Gastrocnemius medialis (tissue), 4 donors: ENCODE measurements at places on chromosomes 12 and 14. TPM values are rescaled to one million over a fixed set of nuclear protein-coding genes. Genes with fewer than 3 reads are reported as not detected.

- H3K27me3 ChIP-seq = no peaks in the 10 kb centered on the region
- H3K4me1 ChIP-seq = no peaks in the 10 kb centered on the region
- H3K27ac ChIP-seq = no peak overlapping the region
- H3K4me3 ChIP-seq = no peak overlapping the region
These were observed 105.0 kb downstream of the SNAPC1 start for GRCh38 chr14:61866932-61867920.

DNA sequence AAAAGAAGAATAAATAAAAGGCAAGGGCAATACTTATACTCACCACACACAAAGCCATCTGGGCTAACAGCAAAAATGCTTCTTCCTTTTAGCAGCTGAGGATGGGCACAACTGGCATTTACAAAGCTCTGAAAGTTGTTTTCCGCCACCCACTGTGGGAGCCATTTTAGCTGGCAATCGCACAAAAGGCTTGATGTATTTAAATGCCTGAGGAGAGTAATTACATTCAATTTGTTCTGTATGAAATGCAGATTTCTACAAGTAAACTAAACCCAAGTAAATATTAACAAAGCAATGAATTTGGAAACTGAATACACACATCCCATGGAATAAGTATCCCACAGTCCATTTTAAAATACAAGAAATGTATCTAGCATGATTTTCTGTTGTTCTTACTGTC is 37.5 kb downstream of the LRIG3 start:
- no peaks in the 10 kb centered on the region for H3K27me3 ChIP-seq
- no peaks in the 10 kb centered on the region for H3K4me1 ChIP-seq

DNA sequence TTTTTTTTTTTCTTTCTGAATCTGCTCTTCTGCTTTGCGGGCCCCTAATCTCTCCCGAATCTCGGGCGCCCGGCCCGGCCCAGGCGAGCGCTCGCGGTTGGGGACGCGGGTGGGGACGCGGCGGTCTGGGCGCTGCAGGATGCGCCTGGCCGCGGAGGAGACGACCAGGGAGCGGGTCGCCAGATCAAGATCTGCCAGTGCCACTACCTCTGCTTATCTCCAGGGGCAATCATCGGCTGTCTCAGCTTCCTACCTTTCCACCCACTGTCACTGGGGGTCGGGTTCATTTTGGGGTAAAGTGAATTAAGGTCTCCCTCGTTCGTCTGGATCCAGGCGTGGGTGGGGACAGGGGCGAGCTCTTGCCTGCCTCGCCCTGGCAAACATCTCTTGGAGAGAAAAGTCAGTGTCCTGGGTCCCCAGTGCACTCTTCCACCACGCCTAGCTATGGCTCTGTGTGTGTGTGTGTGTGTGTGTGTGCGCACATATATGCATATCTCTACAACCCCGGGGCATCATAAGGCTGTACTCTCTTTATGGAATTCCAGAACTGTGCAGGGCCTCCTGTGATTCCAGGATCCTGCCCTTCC is 422.3 kb downstream of the VRK1 start:
- DNase-seq = no peak
- no peaks in the 10 kb centered on the region for H3K36me3 ChIP-seq
- H3K4me3 ChIP-seq = no peak overlapping the region
- H3K4me1 ChIP-seq = no peaks in the 10 kb centered on the region
- H3K27me3 ChIP-seq = peaks cover 12% of the 10 kb centered on the region

- no peaks in the 10 kb centered on the region for H3K27me3 ChIP-seq
- no peaks in the 10 kb centered on the region for H3K4me1 ChIP-seq
- no peak for DNase-seq
- no peaks in the 10 kb centered on the region for H3K36me3 ChIP-seq
- H3K27ac ChIP-seq = no peak overlapping the region
These were observed 187.2 kb upstream of the NEDD1 start for GRCh38 chr12:96719660-96720362.

Gene OASL
- 0.22 TPM for total RNA-seq

GRCh38 chr14:49972823-49973222 is 79.9 kb downstream of the ARF6 start:
- peak overlapping the region; percentile 67 for H3K27ac ChIP-seq
- H3K36me3 ChIP-seq = no peaks in the 10 kb centered on the region
- H3K4me1 ChIP-seq = peaks cover 30% of the 10 kb centered on the region
- no peaks in the 10 kb centered on the region for H3K27me3 ChIP-seq
- DNase-seq = no peak

GRCh38 chr12:11457996-11458645 is 62.8 kb upstream of the PRB2 start:
- DNase-seq = no peak
- no peaks in the 10 kb centered on the region for H3K27me3 ChIP-seq
- H3K4me1 ChIP-seq = no peaks in the 10 kb centered on the region
- no peak overlapping the region for H3K27ac ChIP-seq
- H3K36me3 ChIP-seq = no peaks in the 10 kb centered on the region

DNA sequence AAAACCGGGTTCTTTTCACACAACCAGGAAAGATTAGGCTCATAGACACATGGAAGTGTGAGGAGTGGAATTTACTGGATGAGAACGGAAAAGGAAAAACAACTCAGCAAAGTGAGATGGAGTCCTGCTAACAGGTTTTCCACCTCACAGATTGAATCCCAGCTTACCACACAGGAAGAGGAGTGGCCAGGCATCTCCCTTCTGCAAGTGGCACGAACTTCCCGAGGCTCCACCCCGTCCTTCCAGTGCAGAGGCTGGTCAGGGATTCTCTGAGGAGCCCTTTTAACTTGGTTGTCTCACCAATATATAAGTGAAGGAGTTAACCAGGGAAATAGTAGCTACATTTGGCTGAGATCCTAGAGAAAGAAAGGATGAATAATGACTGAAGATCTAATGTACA is 102.8 kb downstream of the SCAF11 start:
- no peaks in the 10 kb centered on the region for H3K27me3 ChIP-seq
- H3K4me3 ChIP-seq = no peak overlapping the region
- no peak overlapping the region for H3K27ac ChIP-seq
- H3K4me1 ChIP-seq = no peaks in the 10 kb centered on the region
- peaks cover 16% of the 10 kb centered on the region for H3K36me3 ChIP-seq
- no peak for DNase-seq

- DNase-seq = no peak
- H3K27ac ChIP-seq = no peak overlapping the region
- H3K4me3 ChIP-seq = no peak overlapping the region
- H3K27me3 ChIP-seq = no peaks in the 10 kb centered on the region
These were observed 24.7 kb downstream of the RPL10L start for GRCh38 chr14:46626876-46627275.

- no peak overlapping the region for H3K27ac ChIP-seq
- H3K4me3 ChIP-seq = no peak overlapping the region
These were observed 4.9 kb downstream of the KRT73 start for GRCh38 chr12:52613384-52614030.

GRCh38 chr14:34171431-34172172 is 220.7 kb upstream of the EGLN3 start:
- H3K36me3 ChIP-seq = no peaks in the 10 kb centered on the region
- H3K4me1 ChIP-seq = peaks cover 15% of the 10 kb centered on the region
- no peak for DNase-seq
- no peak overlapping the region for H3K27ac ChIP-seq
- no peak overlapping the region for H3K4me3 ChIP-seq

DNA sequence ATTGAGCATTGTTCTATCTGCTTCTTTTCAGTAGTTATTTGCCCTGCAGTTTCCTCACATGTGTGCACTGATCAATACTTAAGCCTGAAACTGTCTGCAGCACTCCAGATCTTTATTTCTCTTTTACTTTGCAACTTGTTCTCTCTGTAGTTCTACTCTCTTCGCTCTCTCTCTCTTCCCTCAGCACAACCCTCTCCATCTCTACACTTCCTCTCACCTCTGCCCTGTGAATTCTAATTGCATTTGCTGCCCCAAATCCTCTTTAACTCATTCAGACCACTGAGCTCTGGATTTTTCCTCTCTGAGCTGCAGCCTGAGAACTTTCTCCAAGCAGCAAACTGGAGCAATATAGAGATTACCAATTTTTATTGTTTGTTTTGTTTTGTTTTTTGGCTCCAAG is 1035.5 kb downstream of the FSCB start:
- DNase-seq = no peak
- H3K4me1 ChIP-seq = no peaks in the 10 kb centered on the region
- no peaks in the 10 kb centered on the region for H3K27me3 ChIP-seq
- no peak overlapping the region for H3K27ac ChIP-seq
- no peaks in the 10 kb centered on the region for H3K36me3 ChIP-seq

DNA sequence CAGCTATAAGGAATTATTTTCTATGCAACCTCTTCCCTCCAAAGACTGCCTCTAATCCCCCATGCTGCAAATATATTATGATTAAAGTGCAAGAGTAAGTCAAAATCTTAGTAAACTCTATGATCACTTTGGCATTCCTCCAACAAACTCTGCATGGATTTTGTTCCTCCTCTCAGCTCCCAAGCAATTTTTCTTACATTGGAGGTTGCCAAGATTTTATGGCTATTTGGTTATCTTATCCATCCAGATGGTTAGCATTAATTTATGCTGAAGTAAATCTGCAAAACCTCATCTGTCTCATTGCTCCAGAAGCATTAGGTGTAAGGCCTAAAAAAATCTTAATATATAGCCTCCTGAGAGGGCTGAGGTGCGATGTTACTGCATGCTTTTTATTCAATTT is 228.1 kb downstream of the CHST11 start:
- no peak for DNase-seq
- no peak overlapping the region for H3K4me3 ChIP-seq
- no peaks in the 10 kb centered on the region for H3K4me1 ChIP-seq

DNA sequence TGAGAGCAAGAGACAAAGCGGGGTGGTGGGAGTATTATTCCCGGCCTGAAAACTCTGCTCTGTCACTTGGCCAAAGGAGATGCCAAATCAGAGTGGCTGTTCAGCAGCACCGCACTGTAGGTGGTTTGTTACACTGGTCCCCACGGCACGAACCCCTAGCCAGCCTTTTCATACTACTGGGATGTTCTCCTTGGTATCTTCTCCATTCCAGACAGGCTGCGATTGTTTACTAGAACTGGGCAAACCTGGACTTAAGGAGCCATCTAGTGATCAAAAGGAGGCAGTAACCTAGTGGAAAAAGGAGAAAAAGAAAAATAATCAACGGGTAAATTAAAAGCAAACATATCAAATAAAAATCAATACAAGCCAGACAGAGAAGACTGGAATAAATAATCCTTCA is 58.9 kb upstream of the TMTC2 start:
- no peak for DNase-seq
- H3K36me3 ChIP-seq = no peaks in the 10 kb centered on the region
- H3K27ac ChIP-seq = no peak overlapping the region
- no peaks in the 10 kb centered on the region for H3K4me1 ChIP-seq
- no peak overlapping the region for H3K4me3 ChIP-seq

Gene IL31
- not detected for total RNA-seq

- no peaks in the 10 kb centered on the region for H3K27me3 ChIP-seq
- H3K4me3 ChIP-seq = no peak overlapping the region
- H3K4me1 ChIP-seq = no peaks in the 10 kb centered on the region
- no peaks in the 10 kb centered on the region for H3K36me3 ChIP-seq
These were observed 658.5 kb upstream of the MGAT4C start for GRCh38 chr12:86914721-86915120.

DNA sequence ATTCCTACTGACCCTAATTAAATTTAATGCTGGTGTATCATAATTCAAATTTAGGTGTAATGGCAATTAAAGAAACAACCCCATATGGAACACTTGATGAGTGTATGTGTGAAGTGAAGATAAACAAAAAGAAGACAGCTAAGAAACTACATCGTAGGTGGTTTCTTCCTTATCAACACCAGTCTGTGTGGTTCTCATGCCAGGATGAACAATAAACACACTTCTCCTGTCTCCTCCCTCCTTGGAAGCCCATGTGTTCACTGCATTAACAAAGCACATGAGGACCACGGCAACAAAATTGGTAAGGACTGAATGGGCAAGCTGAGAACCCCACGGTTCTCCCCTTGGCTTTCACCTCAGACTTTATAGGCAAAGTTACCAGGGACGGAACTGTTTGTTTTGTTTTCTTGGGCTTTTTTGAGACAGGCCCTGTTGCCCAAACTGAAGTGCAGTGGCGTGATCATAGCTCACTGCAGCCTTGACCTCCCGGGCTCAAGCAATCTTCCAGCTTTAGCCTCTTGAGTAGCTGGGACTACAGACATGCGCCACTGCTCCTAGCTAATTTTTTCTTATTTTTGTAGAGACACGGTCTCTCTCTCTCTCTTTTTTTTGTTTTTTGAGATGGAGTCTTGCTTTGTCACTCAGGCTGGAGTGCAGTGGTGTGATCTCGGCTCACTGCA is 71.0 kb downstream of the TRAFD1 start:
- H3K36me3 ChIP-seq = no peaks in the 10 kb centered on the region
- H3K27ac ChIP-seq = no peak overlapping the region
- DNase-seq = no peak
- no peak overlapping the region for H3K4me3 ChIP-seq
- no peaks in the 10 kb centered on the region for H3K27me3 ChIP-seq

- no peaks in the 10 kb centered on the region for H3K36me3 ChIP-seq
- no peak for DNase-seq
- H3K27me3 ChIP-seq = no peaks in the 10 kb centered on the region
- no peaks in the 10 kb centered on the region for H3K4me1 ChIP-seq
- H3K27ac ChIP-seq = no peak overlapping the region
- H3K4me3 ChIP-seq = no peak overlapping the region
These were observed 106.8 kb downstream of the TMEM260 start for GRCh38 chr14:56686416-56686815.

Gene A2ML1
- not detected for total RNA-seq

DNA sequence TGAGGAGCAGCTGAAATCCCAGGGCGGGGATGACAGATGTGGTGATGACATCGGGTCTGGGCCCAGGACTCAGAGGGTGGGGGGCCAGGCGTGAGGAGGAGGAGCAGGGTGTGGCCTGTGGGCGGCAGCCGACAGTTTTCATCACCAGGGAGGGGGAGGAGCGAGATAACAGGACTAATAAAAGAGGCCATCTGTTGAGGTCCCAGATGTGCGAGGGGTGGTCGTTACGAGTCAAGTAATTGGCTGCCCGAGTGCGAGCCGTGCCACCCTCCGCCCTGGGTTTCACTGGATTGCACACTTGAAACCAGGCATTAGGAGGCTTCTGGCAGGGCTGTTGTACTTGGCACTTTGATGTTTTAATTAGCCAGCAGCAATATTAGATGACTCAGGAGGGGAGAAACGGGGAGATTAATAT is 67.2 kb downstream of the NOS1 start:
- no peaks in the 10 kb centered on the region for H3K4me1 ChIP-seq
- H3K27me3 ChIP-seq = no peaks in the 10 kb centered on the region
- no peaks in the 10 kb centered on the region for H3K36me3 ChIP-seq
- H3K27ac ChIP-seq = no peak overlapping the region

DNA sequence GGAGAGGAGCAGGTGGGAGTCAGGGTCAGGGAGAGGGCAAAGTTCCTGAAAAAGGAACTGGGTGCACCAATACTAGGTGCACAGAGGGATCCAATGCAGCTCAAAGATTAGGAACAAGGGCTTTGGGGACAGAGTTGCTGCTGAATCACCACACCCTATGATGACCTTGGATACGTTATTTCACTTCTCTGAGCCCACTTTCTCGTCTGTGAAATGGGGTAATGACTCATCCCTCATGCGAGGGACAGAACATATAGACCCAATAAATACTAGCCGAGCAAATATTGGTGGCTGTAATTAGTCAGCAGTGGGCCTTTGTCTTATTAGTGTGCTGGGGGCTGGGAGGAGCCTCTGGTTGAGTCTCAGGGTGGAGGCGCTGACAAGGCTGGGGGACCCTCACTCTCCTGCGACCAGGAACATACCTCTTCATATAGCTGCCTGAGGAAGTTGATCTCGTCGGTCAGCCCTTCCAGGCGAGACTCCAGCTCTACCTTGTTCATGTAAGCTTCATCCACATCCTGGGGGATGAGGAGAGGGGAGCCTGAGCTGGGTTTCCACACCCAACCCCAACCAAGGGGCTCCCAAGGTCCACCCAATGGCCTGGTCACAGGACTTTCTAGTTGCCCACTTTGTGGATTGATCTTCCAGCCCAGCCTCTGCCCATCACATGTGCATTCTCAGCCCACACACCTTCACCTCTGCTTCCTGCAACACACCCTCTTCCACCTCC is 4.5 kb downstream of the KRT8 start:
- peaks cover 11% of the 10 kb centered on the region for H3K27me3 ChIP-seq
- H3K36me3 ChIP-seq = no peaks in the 10 kb centered on the region
- DNase-seq = no peak
- H3K4me3 ChIP-seq = no peak overlapping the region
- H3K4me1 ChIP-seq = no peaks in the 10 kb centered on the region
- no peak overlapping the region for H3K27ac ChIP-seq
